ENCODE measurements at places on chromosomes 3 and 15. TPM values are rescaled to one million over a fixed set of nuclear protein-coding genes. Genes with fewer than 3 reads are reported as not detected.

DNA sequence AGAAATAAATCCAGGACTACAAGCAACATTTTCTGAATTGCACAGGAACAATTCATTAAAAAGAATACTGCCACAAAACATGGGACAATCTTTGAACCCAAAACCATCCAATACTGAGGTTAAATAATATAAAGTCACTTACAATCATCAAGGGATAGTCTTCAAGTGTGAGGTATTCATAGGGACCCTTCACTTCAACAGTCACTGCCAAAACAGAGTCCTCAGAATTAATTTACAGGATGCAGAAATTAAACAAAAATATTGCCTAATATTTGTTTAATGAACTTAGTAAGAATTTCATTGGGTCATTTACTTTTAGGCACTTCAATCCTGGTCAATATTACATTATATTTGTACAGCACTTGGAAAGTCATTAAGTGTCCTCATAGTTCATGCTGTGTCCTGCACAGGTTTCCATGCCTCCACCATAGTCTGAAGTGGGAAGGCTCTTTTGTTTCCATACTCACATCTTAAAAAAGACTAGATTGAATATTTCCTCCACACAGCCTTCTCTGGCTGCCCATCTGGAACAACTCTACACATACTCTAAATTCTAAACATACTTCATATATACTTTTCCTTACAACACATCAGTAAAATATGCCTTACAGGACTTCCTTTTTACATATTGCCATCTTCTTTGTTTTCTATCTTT lies 31.6 kb upstream of the VPS39 start:
- no peak for DNase-seq
- H3K36me3 ChIP-seq: peaks cover 40% of the 10 kb centered on the region
- H3K27me3 ChIP-seq: no peaks in the 10 kb centered on the region

DNA sequence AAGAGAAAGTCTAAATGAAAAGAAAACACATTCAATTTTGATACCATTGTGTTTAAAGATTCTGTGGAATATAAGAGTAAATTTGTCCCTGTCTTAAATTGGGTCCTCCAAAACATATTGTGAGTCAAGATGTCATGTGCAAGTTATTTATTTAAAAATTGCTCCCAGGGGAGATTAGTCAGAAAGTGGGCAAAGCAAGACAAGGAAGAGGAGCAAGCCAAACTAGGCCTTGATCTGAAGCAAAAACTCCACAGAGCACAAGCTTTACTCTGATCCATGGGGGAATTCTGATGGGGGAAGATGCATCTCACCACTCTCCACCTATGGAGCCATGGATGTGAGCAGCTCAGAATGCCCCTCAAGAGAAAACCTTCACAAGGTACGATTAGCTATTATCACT lies 342.8 kb upstream of the IL12A start:
- no peak overlapping the region for H3K27ac ChIP-seq
- peaks cover 18% of the 10 kb centered on the region for H3K27me3 ChIP-seq
- no peaks in the 10 kb centered on the region for H3K36me3 ChIP-seq
- no peak for DNase-seq

- peaks cover 3% of the 10 kb centered on the region for H3K27me3 ChIP-seq
- peaks cover 22% of the 10 kb centered on the region for H3K4me1 ChIP-seq
- no peak for DNase-seq
- H3K4me3 ChIP-seq: peak overlapping the region; percentile 8
These were observed 41.9 kb downstream of the SIDT1 start for GRCh38 chr3:113574213-113574612.

CRBN gene
- total RNA-seq: 36.3 TPM

RLBP1 gene
- not detected for total RNA-seq

Data from type B pancreatic cell (in vitro differentiated cells).